ENCODE measurements at places on chromosomes 2 and 18.

- DNase-seq: peak; percentile 57
These were observed 274.0 kb upstream of the FIGN start for GRCh38 chr2:164009756-164010337.

GRCh38 chr2:110991911-110992310, 128.8 kb upstream of the BCL2L11 start:
- DNase-seq: no peak

- no peak for DNase-seq
These were observed 161.4 kb downstream of the XIRP2 start for GRCh38 chr2:167049659-167050058.

- no peak for DNase-seq
These were observed 170.4 kb upstream of the MYCN start for GRCh38 chr2:15769676-15770547.

DNA sequence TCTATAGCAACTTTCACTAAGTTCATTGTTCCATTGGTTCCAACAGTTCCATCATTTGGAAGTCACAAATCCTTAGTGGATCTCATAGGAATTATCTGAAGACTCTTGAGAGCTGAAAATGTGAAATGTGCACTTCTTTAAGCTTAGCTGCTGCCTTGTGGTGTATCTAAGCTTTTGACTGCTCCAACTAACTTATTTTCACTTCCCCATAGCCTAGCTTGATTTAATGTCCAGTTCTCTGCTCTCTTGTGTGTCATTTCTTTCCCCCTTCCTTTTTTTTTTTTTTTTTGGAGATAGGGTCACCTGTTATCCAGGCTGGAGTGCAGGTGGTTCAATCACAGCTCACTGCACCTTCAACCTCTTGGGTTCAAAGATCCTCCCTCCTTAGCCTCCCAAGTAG, 34.9 kb upstream of the CD302 start:
- no peak for DNase-seq

- DNase-seq: no peak
These were observed 19.7 kb upstream of the TNFAIP6 start for GRCh38 chr2:151337643-151338042.

GRCh38 chr18:44764863-44765262, 84.2 kb downstream of the SETBP1 start:
- DNase-seq: no peak

- no peak for DNase-seq
These were observed 638.7 kb upstream of the FANCL start for GRCh38 chr2:58879834-58880233.

DNA sequence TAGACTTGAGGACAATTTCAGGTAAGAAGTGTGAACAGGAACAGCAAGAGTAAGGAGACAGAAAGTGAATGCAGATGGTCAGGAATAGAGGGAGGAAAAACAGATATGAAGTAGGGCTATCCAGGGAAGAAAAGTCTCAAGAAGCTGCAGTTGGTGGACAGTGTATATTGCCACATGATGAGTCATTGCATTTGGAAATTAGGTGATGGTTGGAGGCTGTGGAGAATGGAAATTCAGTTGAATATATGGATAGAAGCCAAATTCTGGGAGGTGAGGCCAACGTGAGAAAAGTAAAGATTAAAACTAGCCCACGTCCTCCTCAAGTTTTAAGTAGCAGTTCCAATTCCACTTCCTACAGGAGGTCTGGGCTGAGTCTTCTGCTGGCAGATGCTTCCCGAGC, 158.4 kb downstream of the UBE2E3 start:
- DNase-seq: no peak

DNA sequence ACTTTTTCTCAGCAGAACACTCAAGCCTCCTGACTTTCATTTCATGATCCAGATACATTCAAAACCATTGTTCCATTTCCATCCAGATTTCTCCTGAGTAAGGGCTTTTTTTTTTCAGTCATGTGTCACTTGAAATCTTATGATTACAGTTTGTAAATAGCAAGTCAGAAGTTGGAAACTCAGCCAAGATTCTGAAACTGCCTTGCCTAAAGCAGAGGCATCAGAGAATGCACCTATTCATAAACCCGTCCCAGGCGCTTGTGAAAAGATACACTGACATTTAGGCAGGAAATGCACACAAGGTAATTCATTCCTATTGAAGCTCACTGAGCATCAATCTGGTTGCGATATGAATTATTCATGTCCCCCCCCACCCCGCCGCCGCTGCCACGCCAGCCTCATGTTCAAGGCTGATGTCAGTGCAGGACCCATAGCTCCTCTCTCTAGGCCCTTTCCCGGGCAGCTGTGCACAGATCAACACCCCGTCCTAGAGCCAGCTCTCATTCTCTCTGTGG, 30.4 kb upstream of the MGAT4A start:
- DNase-seq: no peak

- DNase-seq: no peak
These were observed 460 bp upstream of the SEMA4F start for GRCh38 chr2:74653589-74653984.

GRCh38 chr18:26656431-26656943, 108.1 kb upstream of the KCTD1 start:
- no peak for DNase-seq

- DNase-seq: no peak
These were observed 102.2 kb downstream of the OSBPL6 start for GRCh38 chr2:178296394-178297090.

DNA sequence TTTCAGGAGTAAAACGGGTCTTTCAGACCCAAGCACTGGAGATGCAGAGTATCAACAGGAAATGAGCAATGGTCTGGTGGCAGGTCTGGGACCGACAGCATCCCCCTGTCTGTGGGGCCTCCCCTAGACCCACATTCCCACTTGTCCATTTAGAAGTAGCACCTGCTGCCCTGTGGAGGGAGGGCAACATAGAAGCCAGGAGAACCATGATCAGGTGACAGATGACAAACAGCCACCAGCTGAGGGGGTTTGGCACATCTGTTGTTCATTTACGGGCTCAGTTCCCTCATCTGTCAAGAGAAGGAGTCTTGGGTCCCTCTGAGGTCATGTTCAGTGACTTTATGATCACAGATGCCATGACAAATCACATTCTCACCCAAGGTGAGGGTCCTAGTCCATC, 77.9 kb upstream of the SLC66A3 start:
- DNase-seq: no peak

GRCh38 chr18:41602034-41602433, 353.0 kb upstream of the PIK3C3 start:
- no peak for DNase-seq

All from NCI-H2081 treated with DMSO at 0.1 percent for 48 hours (cell line).